ENCODE measurements at places on chromosomes 3 and 15.

DNA sequence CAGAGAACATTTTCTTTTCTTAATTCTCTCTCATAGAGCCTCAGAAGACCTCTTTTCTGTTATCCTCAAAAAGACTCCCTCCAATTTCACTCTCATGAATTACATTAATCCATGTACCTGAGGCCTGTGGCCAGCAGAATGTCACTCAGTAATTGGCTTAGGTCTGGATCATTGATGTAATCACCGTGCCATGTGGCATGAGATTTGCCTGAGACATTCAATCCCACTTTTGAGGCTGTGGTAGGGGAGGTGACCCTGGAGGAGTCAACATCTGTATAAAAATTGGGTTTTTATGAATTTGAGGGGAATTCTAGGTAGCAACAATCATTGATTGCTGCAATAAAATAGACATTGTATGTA lies 295.3 kb downstream of the GBE1 start:
- no peak for DNase-seq

DNA sequence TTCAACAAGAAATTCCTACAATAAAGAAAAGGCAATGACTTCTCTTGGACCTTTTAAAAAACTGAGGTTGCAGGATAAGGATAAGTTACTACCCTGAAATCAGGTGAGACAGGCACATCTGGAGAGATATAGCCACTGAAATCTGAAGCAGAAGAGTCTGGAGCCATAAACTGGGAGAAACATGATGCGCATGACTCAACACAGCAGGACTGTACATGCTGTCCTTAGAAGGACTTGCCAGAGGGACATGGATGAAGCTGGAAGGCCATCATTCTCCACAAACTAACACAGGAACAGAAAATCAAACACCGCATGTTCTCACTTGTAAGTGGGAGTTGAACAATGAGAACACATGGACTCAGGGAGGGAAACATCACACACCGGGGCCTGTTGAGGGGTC lies 1020.2 kb downstream of the AGBL1 start:
- DNase-seq: no peak

GRCh38 chr3:30855400-30856292 lies 38.8 kb downstream of the GADL1 start:
- no peak for DNase-seq

DNA sequence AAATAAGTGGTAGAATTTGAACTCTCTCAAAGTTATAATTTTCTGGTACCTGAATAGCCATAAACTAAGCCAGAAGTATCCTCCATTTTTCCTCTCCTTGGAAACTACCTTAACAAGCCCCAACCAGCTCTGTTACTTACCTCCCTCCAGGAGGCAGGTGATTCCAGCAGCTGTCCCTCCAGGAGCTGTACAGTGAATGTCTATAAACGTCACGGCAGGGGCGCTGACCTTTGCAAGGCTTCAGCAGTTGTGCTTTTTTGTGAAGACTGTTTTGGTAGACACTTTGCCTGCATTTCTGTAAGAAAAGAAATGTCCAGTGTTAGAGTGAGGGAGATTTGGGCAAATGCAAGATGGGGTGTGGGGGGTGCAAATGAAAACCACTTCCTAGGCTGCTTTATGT lies 67.2 kb downstream of the LEO1 start:
- no peak for DNase-seq

GRCh38 chr15:67009576-67010569 lies 55.5 kb upstream of the SMAD3 start:
- no peak for DNase-seq

DNA sequence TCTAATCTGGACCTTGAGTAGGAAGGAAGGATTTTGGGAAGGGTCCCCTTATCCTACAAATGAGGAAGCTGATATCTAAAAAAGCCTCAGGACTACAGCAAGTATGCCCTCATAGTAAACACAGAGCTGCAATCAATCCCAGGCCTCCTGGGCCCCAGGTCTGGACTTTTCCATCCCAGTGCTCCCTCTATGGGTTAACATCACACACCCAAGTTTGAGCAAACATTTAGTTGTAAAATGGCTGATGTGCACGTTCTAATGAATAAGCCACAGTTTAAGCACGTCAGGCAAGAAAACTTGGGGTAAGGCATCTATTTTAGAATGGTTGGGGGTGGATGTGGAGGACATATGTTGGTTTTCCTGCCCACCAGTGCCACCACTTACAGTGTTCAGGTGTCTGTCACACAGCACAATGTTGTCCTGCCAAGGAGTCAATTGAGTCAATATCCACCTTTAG lies 44.3 kb upstream of the UBE2E1 start:
- DNase-seq: no peak

GRCh38 chr3:69900331-69900730 lies 99.2 kb upstream of the SAMMSON start:
- no peak for DNase-seq

DNA sequence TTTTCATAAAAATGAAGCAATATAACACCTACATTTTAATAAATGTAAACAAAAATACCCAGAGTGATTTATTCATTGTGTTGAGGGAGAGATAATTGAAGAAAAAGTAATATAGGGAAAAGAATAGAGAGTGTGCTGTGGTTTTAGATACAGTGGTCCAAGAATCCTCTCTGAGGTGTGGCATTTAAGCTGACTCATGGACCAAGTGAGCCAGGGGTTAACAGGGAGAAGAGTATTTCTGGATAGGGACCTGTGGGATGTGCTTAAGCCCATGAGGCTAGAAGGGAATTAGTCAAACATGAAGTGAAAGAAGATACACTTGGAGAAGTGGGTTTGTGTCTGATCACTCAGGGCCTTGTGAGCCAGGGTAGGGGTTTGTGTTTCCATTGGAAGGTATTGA lies 680.7 kb upstream of the GRM7 start:
- DNase-seq: no peak

DNA sequence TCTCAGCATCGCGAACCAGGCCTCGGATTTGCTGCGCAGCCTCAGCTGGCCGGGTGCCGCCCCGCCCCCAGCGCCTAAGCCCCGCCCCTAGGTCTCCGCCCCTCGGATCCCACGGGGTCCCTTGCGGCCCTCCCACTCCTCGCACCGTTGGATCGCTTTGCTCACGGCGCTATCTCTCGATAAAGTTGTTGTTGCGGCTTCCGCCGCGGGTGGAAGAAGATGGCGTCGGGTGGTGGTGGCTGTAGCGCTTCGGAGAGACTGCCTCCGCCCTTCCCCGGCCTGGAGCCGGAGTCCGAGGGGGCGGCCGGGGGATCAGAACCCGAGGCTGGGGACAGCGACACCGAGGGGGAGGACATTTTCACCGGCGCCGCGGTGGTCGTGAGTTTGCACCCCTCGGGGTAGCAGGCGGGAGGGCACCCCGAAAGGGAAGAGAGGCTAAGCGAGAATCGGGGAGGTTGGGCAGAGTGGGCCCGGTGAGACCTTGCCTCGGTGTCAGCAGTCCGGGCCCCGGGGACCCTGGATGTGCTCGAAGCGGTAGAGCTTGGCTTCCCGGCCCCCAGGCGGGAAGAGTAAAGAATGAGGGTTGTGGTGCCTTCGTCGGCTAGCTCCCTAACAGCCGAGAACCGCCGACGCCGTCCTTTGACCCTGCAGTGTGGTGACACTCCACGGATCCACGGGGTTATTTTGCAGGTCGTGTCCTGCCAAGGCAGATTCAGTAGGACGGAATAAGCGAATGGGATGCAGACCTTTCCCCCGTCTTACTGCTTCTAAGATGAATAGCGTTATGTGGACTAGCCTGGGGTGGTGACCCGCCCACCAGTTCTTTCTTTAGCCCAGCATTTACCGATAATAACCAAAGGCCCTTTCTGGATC lies at the start of gene SNX1:
Gene SNX1 (plus strand): TSS at position 188 of the 873 bp plus-strand sequence. CDS start 32 bp downstream, at position 220.
- DNase-seq: peak; percentile 93

GRCh38 chr3:156434921-156435320 lies 120.0 kb downstream of the SSR3 start:
- DNase-seq: no peak

GRCh38 chr3:12347301-12347700 lies 58.4 kb downstream of the PPARG start:
- no peak for DNase-seq

- DNase-seq: no peak
These were observed 112.4 kb downstream of the FRMD5 start for GRCh38 chr15:44082558-44083157.

- no peak for DNase-seq
These were observed 109.4 kb downstream of the LRTM1 start for GRCh38 chr3:54818486-54818885.

DNA sequence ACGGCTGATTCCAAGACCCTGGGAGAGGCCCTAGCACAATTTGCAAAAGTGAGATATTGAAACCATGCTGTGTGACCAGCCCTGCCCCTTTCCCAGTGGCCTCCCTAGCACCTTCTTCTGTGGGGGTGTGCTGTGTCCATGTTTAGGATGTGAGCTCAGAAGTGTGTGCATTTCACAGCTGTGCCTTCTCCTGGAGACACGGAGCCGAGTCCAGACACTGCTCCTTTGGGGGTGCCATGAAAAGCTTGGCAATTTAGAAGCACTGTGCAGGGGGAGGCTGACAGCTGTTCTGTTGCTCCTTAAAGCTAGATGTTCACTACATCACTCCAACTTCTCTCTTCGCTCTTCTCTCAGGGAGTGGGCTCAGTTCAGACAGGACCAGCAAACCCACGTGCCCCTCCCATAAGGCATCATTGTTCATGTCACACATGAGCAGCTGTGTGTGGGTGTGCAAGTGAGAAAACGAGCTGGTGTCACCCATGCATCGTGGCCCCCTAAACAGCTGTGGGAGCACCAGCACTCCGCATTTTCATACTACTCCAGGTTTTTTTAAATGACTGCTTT lies 492.6 kb downstream of the GABRG3 start:
- no peak for DNase-seq

DNA sequence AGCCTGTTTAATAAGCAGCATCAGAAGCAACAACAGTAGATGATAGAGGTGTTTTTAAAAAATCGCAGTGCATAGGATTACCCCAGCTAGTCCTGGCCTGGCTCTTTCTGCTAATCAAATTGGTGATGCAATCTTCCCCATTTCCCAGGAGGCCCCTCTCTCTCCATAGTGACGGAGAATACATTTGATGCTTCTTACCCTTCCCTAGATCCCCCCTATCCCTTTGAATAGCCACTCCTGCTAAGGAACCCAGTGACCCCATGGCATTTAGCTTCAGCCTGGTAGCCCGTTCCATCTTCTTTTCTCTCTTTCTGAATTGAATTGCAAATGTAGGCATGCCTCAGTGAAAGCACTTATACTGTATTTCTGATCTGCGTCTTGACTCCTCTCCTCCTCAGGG lies 223.6 kb upstream of the GAP43 start:
- DNase-seq: no peak

- DNase-seq: no peak
These were observed 30.8 kb downstream of the CCDC80 start for GRCh38 chr3:112610121-112610520.

DNA sequence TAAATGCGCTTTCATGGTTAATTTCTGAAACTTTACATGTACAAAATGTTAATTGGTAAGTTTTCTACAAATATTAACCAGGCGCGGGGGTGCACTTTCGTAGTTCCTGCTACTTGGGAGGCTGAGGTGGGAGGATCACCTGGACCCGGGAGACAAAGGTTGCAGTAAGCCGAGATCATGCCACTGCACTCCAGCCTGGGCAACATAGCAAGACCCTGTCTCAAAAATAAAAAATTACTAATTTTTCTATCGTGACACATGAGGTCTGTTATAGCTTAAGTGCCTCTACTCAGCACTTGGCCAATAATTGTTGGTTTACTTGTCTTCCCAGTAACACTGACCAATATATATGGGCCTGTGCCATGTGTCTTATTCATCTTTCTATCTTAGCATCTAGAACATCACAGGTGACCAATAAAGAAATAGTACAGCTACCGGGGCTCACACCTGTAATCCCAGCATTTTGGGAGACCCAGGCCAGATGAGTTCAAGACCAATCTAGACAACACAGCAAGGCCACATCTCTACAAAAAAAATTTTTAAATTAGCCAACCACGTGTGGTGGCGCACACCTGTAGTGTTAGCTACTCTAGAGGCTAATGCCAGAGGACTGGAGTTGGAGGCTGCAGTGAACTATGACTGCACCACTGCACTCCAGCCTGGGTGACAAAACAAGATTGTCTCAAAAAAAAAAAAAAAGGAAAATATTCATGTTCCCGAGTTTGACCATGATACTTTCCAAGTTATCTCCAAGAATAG lies 6.1 kb downstream of the MSL2 start:
- DNase-seq: no peak

All from activated CD4-positive, CD25-positive, alpha-beta regulatory T cell treated with anti-CD3 and anti-CD28 coated beads, Interleukin-2, amount 50 U/mL, for 16 hours (primary cell).